NCI-H1436 (cell line): ENCODE measurements at places on chromosomes 2 and 18.

- peak; percentile 56 for DNase-seq
These were observed 27.9 kb downstream of the NEMP2 start for GRCh38 chr2:190506666-190507065.

DNA sequence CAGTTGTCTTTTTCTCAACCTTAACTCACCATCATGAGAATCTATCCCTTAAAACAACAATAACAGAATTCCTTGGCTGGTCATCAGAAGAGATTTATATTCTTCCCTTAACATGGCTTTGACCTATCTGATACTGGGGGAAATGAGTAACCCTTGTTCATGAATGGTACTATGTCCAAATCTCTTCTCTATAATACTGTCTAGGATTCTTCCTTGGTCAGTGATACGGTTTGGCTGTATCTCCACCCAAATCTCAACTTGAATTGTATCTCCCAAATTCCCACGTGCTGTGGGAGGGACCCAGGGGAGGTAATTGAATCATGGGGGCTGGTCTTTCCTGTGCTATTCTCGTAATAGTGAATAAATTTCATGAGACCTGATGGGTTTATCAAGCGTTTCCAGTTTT, 282.0 kb upstream of the SIX2 start:
- no peak for DNase-seq

- DNase-seq, result no peak
These were observed 761.0 kb upstream of the POU3F3 start for GRCh38 chr2:104092886-104093285.

- DNase-seq, result no peak
These were observed 70.3 kb downstream of the HAUS1 start for GRCh38 chr18:46174342-46175041.

- DNase-seq, result no peak
These were observed 63.7 kb downstream of the MARCHF4 start for GRCh38 chr2:216308576-216308975.

- no peak for DNase-seq
These were observed 67.1 kb upstream of the YWHAQ start for GRCh38 chr2:9697909-9698308.

- peak; percentile 34 for DNase-seq
These were observed at the start of the genes PEX13 and PUS10 for GRCh38 chr2:61017556-61018317. TSS of gene PEX13 (plus strand) at chr2:61017720. CDS start at chr2:61017760, 40 bp downstream. TSS of gene PUS10 (minus strand) at chr2:61018255. CDS start at chr2:61011890, 6,365 bp downstream.

DNA sequence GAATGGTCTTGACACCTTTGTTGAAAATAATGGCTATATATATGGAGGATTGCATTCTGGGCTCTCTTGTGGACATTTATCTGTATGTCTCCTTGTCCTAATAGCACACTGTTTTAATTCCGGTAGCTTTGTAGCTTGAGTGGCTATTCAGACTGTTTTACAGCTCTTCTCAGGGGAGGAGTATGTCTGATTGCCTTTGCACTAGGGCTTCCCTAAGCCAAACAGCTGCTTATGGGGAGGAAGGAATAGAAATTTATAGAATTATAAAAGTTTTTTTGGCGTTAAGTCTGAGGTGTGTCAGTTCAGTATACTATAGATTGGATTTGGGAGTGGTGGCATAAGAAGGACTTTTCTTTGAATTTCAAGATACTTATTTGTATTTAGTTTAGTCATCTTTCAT, 12.6 kb downstream of the SEH1L start:
- no peak for DNase-seq

GRCh38 chr2:72145658-72146329, 1.9 kb downstream of the CYP26B1 start:
- no peak for DNase-seq

GRCh38 chr2:241890524-241891235, 21.2 kb downstream of the RTP5 start:
- DNase-seq, result no peak

DNA sequence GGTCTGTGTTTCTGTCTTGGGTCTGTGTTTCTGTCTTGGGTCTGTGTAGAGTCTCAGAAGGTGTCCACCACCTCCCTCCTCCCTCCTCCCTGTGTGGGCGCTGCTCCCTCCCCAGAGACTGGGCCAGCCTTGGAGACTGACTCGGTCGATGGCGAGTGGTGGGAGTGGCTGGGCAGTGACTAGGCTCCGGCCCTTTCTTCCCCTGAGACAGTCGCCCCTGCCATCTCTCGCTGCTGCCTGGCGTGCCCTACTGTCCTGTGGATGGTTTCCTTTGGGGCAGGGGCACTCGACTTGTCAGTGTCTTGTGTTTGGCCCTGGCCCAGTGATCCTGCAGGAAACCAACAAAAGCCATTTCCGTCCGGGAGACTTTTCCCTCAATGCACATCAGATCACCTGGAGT, 215.8 kb downstream of the NDUFA10 start:
- DNase-seq, result no peak

DNA sequence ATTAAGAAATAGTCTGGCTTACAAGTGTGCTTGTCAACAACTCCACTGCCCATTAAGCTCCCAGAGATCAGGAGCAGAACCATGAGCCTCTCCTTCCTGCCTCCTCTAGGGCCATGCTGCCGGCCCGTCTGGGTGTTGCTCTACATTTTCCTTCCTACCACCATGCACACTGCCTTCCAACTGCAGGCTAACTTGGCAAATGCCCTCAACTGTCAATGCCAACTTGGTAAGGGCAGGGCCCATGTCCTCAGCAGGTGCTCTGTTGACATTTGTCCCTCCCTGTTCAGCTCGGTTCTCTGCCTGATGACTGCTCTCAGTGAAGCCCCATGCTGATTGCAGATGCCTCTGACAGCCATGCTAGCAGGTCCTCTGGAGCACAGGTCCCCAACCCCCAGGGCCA, 345.2 kb downstream of the ALK start:
- DNase-seq, result no peak

DNA sequence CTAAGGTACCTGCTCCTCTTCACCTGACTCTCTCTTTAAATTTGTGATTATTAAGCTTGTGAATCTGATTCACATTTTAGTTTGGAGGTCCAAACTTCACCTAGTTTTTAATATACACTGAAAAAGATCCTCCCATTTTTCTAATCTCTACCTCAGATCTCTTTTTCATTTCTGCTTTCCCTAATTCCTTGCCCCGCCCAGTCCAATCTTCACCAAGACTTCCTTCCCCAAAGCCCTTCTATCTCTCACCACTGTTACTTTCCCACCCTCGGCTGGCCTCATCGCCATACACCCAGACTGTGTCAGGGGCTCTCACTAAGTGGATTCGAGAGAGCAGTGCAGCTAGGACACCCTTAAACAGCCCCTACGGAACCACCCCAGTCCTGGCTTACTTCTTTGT, 40.0 kb downstream of the LBH start:
- no peak for DNase-seq

DNA sequence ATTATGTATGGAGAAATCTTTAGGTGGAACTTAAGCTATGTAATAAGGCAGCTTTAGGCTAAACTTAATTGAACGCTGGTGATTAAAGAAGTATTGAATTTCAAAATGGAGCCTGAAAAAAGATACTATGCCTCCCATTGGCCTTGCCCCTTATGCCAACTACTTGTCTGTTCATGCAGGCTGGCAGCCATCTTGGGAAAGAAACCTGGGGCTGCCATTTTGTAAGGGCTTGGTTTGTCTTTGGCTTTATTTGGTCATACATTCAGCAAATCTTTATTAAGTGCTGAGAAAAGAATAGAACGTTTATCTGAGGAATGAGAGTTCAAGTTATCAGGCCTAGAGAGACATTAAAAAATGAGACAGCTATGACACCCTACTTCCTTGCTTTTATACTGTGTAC, 231.3 kb downstream of the KCNE4 start:
- DNase-seq, result no peak

GRCh38 chr2:147659051-147659450, 185.8 kb upstream of the ACVR2A start:
- DNase-seq, result no peak

- DNase-seq, result no peak
These were observed 103.9 kb downstream of the KLHL14 start for GRCh38 chr18:32668956-32669355.

DNA sequence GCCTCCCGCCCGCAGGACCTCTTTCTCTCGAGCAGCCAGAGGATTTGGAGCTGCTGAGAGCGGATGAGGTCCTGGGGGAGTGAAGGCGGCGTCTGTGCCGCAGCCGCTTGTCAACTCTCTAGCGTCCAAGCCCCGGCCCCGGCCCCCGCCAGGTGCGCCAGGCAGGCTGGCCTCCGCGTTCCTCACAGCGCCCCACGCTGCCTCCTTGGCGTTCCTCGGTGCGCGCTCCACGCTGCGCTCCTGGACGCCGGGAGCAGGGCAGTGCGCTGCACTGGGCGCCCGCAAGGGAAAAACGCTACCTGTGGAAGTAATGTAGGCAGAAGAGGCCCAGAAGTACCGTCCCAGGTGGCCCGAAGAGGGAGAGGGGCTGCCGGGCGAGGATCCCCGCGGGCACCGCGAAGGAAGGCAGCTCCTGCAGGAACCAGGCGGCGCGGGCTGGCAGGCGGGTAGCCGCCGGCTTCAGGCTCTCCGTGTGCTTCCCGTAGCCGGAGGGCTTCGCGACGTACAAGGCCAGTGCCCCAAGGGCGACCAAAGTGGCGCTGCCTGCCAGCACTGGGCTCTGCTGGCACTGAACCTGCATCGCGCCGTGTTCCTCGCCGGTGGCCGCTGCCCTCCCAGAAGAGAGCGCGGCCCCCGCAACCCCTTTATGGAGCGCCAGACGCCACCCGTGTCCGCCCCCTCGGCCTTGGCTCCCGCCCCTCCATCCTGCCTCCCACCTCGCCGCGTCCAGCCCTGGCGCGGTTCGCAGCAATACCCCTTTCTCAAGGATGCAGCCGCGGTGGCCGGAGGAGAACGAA, at the start of gene SRD5A2:
Gene SRD5A2 (minus strand): TSS at position 618 of the 797 bp plus-strand sequence. CDS start 38 bp downstream, at position 580.
- no peak for DNase-seq

DNA sequence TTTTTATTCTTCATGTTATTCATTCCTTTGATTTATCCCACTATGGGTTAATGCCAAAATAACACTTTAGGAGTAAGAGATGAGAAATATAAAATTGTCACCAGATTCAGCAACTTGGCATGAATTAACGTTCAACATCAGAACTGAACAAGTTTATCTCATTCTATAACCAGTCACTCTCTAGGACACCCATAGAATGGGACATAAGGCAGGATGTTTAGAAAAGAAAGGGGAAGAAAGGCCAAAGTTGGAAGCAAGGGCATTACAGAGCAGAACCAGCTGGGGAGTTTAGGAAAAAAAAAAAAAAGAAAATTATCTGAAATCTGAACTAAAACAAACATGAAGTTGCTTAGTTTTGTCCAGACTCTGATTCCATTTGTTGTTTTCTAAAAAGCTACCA, 211.0 kb downstream of the PMAIP1 start:
- DNase-seq, result no peak

DNA sequence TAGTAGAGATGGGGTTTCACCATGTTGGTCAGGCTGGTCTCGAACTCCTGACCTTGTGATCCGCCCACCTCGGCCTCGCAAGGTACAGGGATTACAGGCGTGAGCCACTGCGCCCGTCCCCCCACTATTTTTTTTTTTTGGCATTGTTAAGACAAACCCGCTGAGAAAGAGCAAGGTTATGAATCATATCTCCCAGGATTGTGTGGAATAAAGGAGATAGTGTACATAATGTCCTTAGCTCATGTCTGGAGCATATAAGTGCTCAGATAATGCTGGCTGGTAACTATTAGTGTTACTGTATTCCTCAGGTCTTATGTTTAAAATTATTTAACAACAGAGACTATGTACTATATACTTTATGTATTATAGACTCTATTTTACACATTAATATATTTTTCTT, 36.0 kb downstream of the TTC27 start:
- no peak for DNase-seq

- DNase-seq, result no peak
These were observed 244.5 kb upstream of the ID2 start for GRCh38 chr2:8437228-8437948.

DNA sequence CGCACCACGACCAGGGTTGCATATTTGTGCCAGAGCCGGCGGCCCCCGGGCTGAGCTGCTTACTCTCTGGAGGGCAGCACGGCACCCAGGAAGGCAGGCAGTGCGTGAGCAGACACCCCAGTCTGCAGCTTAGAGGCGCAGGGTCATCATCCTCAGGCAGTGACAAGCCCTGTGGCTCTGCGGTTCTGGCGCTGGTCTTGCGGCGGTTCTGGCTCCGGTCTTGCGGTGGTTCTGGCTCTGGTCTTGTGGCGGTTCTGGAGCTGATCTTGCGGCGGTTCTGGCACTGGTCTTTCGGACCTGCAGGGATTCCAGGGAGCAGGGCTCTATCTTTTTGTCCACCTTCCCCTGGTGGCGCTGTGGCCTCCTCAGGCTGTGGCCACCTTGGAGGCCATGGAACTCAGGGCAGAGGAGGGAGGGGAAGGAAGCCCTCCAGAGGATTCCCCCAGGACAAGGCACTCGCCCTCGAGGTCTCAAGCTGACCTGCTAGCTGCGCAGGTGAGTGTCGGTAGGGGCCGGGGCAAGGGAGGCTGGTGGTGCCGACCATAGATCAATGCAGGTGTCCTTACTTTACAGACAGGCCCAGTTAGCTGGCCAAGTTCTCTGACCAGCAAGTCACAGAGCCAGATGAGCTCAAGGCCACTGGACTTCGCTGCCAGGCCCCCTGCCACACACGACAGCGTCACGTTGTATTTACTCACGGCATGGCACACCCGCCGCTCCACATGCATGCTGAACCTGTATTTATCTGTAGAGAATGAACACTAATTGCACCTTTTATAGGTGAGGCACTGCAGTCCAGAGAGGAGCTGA, 14.9 kb downstream of the ESPNL start:
- DNase-seq, result no peak

DNA sequence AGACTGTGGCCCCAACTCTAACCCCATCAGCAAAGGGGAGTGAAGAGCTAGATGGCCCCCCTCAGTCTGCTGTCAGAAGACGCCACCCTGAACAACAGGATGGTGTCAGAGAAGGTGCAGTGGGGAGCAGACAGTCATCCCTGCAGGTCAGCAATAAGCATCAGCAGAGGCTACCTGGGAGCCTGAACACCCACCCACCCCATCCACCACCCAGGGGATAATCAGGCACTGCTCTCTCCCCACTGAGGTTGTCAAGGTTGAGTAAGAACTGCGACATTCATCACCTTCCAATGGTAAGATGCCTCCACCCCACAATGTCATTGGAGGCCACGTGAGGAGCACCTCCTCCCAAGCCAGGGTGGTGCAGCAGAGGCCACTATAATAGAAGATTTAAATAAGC, 8.5 kb upstream of the ID2 start:
- DNase-seq, result no peak

DNA sequence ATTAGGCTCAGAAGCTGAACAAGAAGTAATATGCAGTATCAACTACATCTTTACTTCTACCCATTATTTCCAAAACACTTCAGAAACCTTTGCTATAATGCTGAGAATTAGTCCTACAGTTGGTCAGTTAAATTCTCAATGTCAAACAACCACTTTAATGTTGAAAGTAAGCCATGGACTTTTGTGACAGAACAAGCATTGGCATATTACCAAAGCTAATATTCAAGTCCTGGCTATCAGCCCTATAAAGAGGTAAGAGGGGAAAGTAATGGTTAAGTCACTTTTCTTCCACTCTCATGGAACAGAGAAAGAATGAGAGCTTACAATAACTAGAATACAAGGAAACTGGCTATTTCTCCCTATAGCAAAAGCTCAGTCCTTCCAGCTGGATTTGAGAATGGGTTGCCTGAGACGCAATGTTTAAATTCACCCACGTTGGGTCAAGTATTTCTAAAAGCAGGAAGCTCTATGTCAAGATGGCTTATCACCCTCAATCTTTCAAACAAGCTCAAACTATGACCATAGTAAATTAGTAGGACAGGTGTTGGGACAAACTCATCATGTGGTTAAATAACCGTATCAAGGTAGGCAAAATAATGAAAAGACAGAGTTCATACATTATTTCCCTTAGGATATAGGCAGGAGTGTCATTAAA, 31.4 kb upstream of the MFSD6 start:
- DNase-seq, result no peak
